ENCODE measurements at places on chromosomes 5 and 9.

- no peaks in the 10 kb centered on the region for H3K4me1 ChIP-seq
- no peaks in the 10 kb centered on the region for H3K36me3 ChIP-seq
- no peak overlapping the region for H3K27ac ChIP-seq
- H3K27me3 ChIP-seq: no peaks in the 10 kb centered on the region
These were observed 231.8 kb downstream of the BRINP1 start for GRCh38 chr9:119137479-119137878.

- H3K27me3 ChIP-seq: peaks cover 50% of the 10 kb centered on the region
- no peak overlapping the region for H3K27ac ChIP-seq
- H3K36me3 ChIP-seq: no peaks in the 10 kb centered on the region
- H3K4me3 ChIP-seq: no peak overlapping the region
- peak; percentile 54 for DNase-seq
- peaks cover 8% of the 10 kb centered on the region for H3K4me1 ChIP-seq
These were observed 18.9 kb upstream of the SPTLC1 start for GRCh38 chr9:92133949-92134604.

- H3K27me3 ChIP-seq: no peaks in the 10 kb centered on the region
- no peaks in the 10 kb centered on the region for H3K4me1 ChIP-seq
- no peak for DNase-seq
- no peak overlapping the region for H3K4me3 ChIP-seq
- peaks cover 59% of the 10 kb centered on the region for H3K36me3 ChIP-seq
- H3K27ac ChIP-seq: no peak overlapping the region
These were observed 25.6 kb downstream of the PPWD1 start for GRCh38 chr5:65588694-65589093.

DNA sequence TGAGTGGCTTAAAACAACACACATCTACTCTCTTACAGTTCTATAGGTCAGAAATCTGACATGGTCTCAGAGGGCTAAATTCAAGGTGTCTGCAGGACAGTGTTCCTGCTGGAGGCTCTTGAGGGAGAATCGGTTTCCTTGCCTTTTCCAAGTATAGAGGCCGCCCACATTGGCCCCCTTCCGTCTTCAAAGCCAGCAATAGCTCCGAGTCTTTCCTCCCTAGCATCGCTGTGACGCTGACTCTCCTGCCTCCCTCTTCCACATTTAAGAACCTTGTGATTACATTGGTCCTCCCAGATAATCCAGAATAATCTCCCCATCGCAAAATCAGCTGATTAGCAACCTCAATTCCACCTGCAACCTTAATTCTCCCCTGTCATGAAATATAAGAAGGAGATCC, 81.3 kb upstream of the IER5L start:
- peak overlapping the region; percentile 60 for H3K4me3 ChIP-seq
- peaks cover 20% of the 10 kb centered on the region for H3K4me1 ChIP-seq
- no peaks in the 10 kb centered on the region for H3K36me3 ChIP-seq
- H3K27ac ChIP-seq: no peak overlapping the region
- DNase-seq: no peak

- no peaks in the 10 kb centered on the region for H3K4me1 ChIP-seq
- no peak for DNase-seq
- no peaks in the 10 kb centered on the region for H3K36me3 ChIP-seq
- H3K4me3 ChIP-seq: no peak overlapping the region
- H3K27me3 ChIP-seq: no peaks in the 10 kb centered on the region
These were observed 454.2 kb upstream of the SGCD start for GRCh38 chr5:155872629-155873220.

All from activated B cell treated with CpG ODN at 0.5 μM for 24 hours (primary cell).